ENCODE measurements at places on chromosomes 2 and 18.

DNA sequence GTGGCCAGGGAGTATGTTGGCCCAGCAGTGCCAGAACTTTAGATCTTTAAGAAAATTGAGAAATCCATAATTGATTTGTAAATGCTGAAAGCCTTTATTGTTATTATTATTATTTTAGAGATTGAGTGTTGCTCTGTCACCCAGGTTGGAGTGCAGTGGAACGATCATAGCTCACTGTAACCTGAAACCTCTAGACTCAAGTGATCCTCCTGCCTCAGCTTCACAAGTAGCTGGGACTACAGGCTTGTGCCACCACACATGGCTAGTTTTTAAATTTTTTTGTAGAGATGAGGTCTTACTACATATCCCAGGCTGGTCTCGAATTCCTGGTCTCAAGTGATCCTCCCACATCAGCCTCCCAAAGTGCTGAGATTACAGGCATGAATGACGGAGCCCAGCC, 143.2 kb upstream of the CCDC68 start:
- H3K4me1 ChIP-seq, result no peaks in the 10 kb centered on the region
- H3K36me3 ChIP-seq, result no peaks in the 10 kb centered on the region
- no peak for DNase-seq
- no peaks in the 10 kb centered on the region for H3K27me3 ChIP-seq
- H3K4me3 ChIP-seq, result no peak overlapping the region
- no peak overlapping the region for H3K27ac ChIP-seq

DNA sequence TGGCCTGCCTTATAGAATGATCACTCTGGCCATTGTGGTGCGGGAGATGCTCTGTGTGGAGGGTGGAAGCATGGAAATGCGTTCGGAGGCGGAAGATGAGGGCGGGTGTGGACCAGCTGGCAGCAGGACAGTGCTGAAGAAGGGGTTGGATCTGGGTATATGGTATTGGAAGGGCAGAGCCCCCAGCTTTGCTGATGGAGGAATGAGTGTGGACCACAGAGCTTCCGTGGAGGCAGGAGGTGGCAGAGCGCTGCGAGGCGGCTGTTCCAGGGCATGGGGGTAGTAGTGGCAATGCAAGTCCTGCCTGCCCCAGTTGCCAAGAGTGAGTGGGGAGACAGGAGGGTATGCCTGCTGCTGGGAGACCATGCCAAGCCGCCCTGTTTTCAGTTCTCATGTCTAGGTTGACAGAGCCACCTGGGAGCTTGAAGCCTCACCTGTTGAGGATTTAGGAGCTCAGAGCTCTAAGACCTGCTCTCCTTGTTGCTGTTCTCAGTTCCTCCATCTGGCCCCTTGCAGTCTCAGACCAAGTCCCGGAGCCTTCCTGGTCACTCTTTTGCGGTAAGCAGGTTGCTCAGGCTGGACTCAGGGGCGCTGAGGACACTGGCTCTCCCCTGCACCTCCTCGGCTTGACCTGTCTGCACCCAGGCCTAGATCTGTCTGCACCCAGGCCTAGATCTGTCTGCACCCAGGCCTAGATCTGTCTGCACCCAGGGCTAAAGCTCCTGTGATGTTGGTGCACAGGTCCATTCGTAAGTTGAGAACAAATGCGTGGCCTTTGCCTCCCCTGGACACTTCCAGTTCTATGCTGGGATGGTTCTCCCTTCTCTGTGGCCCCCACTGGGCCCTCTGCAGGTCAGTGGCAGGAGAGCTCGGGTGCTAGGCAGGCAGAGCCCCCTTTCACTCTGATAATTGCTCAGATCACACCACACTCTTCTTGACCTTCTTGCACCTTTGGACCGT, 290.5 kb upstream of the HS6ST1 start:
- DNase-seq, result no peak
- H3K27ac ChIP-seq, result no peak overlapping the region
- no peak overlapping the region for H3K4me3 ChIP-seq
- no peaks in the 10 kb centered on the region for H3K36me3 ChIP-seq

GRCh38 chr2:229526951-229527350, 187.4 kb downstream of the DNER start:
- H3K27ac ChIP-seq, result no peak overlapping the region
- no peak for DNase-seq
- no peaks in the 10 kb centered on the region for H3K36me3 ChIP-seq
- H3K27me3 ChIP-seq, result no peaks in the 10 kb centered on the region
- H3K4me3 ChIP-seq, result no peak overlapping the region

- peak; percentile 39 for DNase-seq
- peaks cover 5% of the 10 kb centered on the region for H3K27me3 ChIP-seq
- H3K27ac ChIP-seq, result no peak overlapping the region
- H3K4me3 ChIP-seq, result no peak overlapping the region
- no peaks in the 10 kb centered on the region for H3K36me3 ChIP-seq
Measured at GRCh38 chr18:61551586-61551985, 218.4 kb downstream of the CDH20 start.

- H3K36me3 ChIP-seq, result no peaks in the 10 kb centered on the region
- no peaks in the 10 kb centered on the region for H3K4me1 ChIP-seq
- no peak for DNase-seq
- H3K4me3 ChIP-seq, result no peak overlapping the region
Measured at GRCh38 chr2:47599171-47599570, 183.8 kb upstream of the MSH6 start.

GRCh38 chr2:102473020-102473419, at the start of gene SLC9A4:
SLC9A4 (plus strand) TSS chr2:102473226; CDS start chr2:102473760, 534 bp downstream.
- no peaks in the 10 kb centered on the region for H3K4me1 ChIP-seq
- H3K36me3 ChIP-seq, result no peaks in the 10 kb centered on the region
- H3K4me3 ChIP-seq, result no peak within 1 kb of the TSS
- DNase-seq, result peak; percentile 61
- peaks cover 39% of the 10 kb centered on the region for H3K27me3 ChIP-seq

GRCh38 chr2:141455211-141455826, 675.5 kb downstream of the LRP1B start:
- no peaks in the 10 kb centered on the region for H3K4me1 ChIP-seq
- no peak overlapping the region for H3K4me3 ChIP-seq
- no peak for DNase-seq
- no peaks in the 10 kb centered on the region for H3K27me3 ChIP-seq
- no peak overlapping the region for H3K27ac ChIP-seq

- H3K4me3 ChIP-seq, result no peak overlapping the region
- no peak overlapping the region for H3K27ac ChIP-seq
- no peaks in the 10 kb centered on the region for H3K27me3 ChIP-seq
- DNase-seq, result no peak
- no peaks in the 10 kb centered on the region for H3K4me1 ChIP-seq
Measured at GRCh38 chr2:225865468-225865867, 466.0 kb downstream of the NYAP2 start.

- no peak overlapping the region for H3K27ac ChIP-seq
- H3K4me1 ChIP-seq, result peaks cover 17% of the 10 kb centered on the region
- H3K4me3 ChIP-seq, result no peak overlapping the region
- H3K27me3 ChIP-seq, result no peaks in the 10 kb centered on the region
Measured at GRCh38 chr18:13530879-13531387, 195.4 kb downstream of the FAM210A start.

DNA sequence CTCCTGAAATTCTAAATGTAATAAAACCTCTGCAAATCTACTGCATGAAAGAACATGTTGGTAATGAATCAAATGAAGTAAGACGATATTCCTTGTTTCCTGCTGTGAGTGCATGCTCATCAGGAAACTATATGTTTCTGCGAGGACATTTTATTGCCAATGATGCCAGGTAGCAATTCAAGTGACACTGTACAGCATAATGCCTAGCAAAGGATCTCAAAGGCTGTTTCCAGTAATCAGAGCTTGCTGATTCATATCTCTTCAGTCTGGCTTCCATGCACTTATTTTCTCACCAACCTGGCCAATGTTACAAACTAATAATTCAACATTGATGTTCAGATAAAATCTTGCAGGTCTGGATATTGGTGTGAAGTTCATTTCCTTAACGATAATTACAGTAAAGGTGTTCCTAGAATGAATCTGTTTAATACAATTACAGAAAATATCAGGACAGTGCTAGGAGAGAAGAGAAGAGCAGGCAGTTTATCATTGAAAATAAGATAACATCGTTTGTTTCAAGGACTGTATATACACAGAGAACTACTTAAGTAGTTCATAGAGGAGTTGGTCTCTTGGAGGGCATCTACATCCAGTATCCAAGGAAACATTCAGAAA, 568.5 kb upstream of the SOX11 start:
- no peak overlapping the region for H3K27ac ChIP-seq
- no peaks in the 10 kb centered on the region for H3K36me3 ChIP-seq
- H3K4me3 ChIP-seq, result no peak overlapping the region
- H3K27me3 ChIP-seq, result no peaks in the 10 kb centered on the region
- no peak for DNase-seq

DNA sequence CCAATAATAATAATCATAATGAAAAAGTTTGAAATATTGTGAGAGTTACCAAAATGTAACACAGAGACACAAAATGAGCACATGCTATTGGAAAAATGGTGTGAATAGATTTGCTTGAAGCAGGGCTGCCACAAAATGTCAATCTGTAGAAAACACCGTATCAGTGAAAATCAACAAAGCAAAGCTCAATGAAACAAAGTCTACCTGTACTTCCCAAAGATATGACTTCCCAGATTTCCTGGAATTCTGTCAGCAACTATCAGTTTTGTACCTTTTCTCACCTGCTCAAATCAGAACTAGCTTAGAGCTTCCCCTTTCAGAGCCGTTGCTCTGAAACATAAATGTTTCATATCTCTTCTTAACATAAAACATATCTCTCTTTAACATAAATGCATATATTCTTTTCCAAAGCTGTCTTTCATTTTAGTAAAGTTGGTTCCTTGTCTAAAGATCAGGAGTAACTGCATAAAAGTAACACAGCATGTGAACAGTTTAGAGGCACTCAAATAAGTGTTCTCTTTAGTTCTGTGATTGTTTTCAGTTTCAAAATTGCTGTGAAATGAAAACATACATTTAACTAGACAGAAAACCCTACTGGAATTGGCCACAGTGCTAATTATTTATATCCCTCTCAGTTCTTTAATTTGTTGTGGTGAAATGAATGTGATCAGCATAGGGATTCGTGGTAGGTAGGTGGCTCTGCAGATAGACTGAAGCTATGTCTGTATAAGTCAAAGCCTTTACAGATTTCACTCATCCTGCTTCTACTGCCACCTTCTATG, 262.5 kb downstream of the KCNJ3 start:
- no peaks in the 10 kb centered on the region for H3K36me3 ChIP-seq
- DNase-seq, result no peak
- no peaks in the 10 kb centered on the region for H3K4me1 ChIP-seq
- H3K27me3 ChIP-seq, result no peaks in the 10 kb centered on the region
- H3K4me3 ChIP-seq, result no peak overlapping the region

DNA sequence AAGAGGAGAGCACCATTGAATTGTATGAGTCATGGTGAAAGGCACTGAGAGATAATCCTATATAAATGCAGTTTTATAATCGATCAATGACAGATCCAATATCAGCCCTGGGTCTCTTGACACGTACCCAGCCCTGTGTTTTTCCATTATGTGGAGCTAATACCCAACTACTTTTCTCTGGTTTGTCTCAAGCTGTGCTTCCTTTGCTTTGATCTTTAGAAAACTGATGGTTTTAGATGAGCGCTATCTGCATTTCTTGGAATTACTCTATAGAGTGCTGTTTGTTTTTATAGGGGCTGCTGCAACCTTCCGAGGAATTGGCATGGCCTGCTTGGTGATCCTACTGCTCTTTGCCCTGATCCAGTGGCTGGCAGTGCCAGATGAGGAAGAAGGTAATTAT, 45.0 kb downstream of the NEMP2 start:
- no peak overlapping the region for H3K4me3 ChIP-seq
- peaks cover 15% of the 10 kb centered on the region for H3K4me1 ChIP-seq
- no peaks in the 10 kb centered on the region for H3K27me3 ChIP-seq
- H3K27ac ChIP-seq, result peak overlapping the region; percentile 39

GRCh38 chr2:226325526-226325925, 474.1 kb downstream of the IRS1 start:
- H3K4me3 ChIP-seq, result no peak overlapping the region
- DNase-seq, result no peak
- no peaks in the 10 kb centered on the region for H3K27me3 ChIP-seq
- H3K36me3 ChIP-seq, result no peaks in the 10 kb centered on the region

DNA sequence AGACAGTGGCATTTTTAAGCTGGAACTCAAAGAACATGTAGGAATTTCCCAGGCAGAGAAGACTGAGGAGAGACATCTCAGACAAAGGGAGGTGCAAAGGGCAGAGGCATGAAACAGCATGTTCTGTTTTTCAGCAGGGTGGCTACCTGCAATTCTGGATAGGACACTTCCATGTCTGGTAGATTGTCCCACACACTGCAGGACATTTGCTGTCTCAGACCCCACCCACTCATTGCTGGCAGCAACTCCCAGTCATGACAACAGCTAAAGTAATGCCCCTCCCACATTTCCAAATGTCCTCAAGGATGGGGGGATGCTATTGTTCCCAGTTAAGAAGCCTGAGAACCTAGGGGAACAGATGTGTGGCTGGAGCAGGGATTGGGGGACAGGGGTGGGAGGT, 40.8 kb downstream of the ANKRD44 start:
- peaks cover 93% of the 10 kb centered on the region for H3K4me1 ChIP-seq
- peak overlapping the region; percentile 44 for H3K27ac ChIP-seq
- DNase-seq, result no peak

DNA sequence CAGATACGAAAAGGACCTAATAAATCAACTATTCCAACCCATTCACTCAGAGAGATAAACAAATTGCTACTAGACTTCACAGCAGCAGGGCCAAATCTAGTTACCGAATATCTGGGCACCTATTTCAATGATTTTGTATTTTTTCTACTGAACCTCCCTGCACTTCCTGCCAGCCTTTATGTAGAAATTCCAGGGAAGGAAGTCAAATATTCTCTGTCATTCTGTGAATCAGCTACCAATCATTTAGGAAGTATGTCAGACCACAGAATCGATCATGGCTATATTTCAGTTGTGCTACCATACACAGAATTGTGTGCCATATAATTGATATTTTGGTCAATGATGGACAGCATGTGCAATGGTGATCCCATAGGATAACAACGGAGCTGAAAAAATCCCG, 109.6 kb upstream of the SPOPL start:
- no peaks in the 10 kb centered on the region for H3K36me3 ChIP-seq
- no peak for DNase-seq
- H3K27me3 ChIP-seq, result no peaks in the 10 kb centered on the region
- H3K4me3 ChIP-seq, result no peak overlapping the region
- no peak overlapping the region for H3K27ac ChIP-seq
- H3K4me1 ChIP-seq, result no peaks in the 10 kb centered on the region

DNA sequence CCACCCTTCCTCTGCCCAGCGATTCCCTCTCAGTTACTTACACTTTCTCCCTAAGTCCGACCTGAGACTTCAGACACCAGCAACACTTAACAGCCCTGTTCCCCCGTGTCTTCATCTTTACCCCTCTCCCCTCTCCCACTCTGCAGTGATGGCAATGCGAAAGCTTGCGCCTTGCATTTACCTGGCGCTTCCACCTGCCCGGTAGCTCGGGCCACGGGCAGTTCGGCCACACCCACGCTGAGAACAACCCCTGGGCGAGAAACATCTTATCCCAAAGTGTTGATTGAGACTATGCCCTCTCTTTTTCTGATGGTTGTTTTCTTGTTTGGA, 558 bp downstream of the DNAJC10 start:
- peak; percentile 8 for DNase-seq
- no peak overlapping the region for H3K4me3 ChIP-seq
- no peak overlapping the region for H3K27ac ChIP-seq
- H3K27me3 ChIP-seq, result peaks cover 3% of the 10 kb centered on the region
- H3K4me1 ChIP-seq, result peaks cover 7% of the 10 kb centered on the region

All from activated CD4-positive, alpha-beta T cell treated with anti-CD3 and anti-CD28 coated beads, Interleukin-2, amount 10 ng/mL, durations not matched to agents 7 days and 5 days (primary cell).